HFFc6 (cell line): ENCODE measurements at places on chromosomes 1 and 21.

DNA sequence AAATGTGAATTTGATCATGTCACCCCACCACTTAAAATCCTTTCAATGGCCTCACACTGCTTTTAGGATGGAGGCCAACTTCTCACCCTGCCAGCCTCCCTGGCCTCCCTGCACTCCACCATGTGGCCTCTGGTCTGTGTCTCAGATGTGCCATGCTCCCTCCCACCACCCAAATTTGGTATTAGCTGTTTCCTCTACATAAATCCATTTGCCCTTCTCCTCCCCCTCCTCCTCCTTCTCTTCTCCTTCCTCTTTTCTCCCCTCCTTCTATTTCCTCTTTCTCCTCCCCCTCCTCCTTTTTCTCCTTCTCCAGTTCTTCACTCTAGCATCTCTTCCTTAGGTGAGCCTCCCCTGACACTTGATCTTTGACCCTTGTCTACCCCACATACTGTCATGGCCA is 16.7 kb upstream of the GUCA2B start:
- no peak for DNase-seq

DNA sequence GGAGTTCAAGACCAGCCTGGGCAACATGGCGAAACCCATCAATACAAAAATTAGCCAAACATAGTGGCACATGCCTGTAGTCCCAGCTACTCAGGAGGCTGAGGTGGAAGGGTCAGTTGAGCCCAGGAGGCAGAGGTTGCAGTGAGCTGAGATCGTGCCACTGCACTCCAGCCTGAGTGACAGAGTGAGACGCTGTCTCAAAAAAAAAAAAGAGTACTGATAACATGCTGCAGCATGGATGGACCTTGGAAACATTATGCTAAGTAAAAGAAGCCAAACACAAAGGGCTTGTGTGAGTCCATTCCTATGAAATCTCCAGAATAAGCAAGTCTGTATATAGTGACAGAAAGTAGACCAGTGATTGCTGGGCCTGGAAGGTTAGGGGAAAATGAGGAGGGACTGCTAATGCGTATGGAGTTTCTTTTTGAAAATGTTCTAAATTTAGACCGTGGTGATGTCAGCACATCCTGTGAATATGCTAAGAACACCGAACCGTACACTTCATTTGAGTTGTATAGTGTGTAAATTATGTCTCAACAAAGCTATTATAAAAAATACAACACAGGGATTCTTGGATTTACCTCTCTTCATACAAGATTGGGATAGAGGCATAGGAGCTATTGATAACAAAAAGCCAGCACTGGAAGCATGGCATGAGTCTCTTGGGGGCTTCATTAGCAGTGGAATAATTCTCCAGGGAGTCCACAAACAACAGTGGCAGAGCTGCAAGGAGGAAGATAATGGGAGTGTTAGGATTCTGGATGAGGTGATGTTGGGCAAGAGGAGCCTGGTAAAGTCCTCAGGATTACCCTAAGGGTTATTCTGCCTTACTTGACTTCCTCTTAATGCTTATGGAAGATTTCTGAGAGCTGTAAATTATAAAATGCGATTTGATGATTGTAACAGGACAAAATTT is 73.5 kb downstream of the TTC3 start:
- no peak for DNase-seq

DNA sequence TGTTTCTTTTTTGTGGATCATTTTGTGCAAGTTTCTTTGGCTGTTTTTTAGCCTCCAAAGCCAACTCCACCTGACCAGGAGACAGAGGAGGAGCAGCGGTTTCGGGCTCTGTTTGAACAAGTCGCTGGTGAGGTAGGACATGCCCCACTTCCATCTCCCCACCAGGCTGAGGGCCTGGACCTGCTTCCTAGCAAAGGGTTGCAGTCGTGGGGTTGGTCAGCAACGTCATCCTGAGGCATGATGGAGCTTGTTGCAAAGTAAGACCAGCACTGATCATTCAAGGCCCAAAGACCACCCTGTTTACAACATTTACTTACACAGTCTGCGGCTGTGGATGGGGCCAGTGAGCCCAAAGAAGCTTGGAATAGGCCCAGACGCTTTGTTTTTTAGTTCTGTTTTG is 40.3 kb downstream of the CAPN9 start:
- DNase-seq, result no peak

GRCh38 chr1:203671047-203671446 is 44.4 kb downstream of the ATP2B4 start:
- no peak for DNase-seq

GRCh38 chr21:17250778-17251241 is 262.0 kb upstream of the CXADR start:
- no peak for DNase-seq

DNA sequence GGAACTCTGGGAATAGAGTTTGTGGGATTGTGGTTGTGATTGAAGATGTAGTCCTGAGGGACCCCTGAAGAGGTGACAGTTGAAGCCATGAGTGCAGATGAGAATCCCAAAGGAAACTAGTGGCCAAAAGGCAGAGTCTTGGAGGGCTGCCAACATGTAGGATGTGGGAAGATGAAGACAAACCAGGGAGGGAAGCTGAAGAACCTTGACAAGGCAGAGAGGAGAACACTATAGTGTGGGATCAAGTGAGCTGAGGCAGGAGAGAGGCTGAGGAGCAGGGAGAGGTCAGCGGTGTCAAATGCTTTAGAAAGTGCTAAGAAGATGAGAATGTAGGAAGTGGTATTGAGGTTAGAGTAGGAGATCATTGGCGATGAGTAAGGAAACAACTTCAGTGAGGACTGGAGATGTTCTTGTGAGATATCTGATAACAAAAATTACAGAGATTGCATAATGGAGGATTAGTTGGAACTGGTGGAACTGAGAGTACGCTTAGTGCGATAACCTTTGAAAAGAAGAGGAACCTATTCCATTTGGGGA is 88.5 kb upstream of the VCAM1 start:
- peak; percentile 94 for DNase-seq

DNA sequence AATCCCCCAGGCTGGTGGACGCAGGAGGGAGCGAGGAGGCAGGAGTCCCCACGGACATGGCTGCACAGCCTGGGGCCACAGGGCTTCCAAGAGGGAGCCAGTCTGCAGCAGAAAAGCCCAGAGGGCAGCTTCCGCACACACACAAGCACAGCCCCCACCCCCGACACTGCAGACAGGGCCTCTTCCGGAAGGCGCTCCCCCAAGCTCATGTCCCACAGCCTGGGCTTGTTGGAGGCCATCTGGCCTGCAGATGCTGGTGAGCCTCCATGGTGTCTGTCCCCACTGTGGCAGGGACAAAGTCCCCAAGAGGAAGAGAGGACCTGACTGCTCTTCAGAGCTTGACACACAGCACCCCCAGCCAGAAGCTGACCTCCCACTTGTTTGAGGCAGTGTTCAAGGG is 13.4 kb upstream of the KIAA1614 start:
- DNase-seq, result no peak

DNA sequence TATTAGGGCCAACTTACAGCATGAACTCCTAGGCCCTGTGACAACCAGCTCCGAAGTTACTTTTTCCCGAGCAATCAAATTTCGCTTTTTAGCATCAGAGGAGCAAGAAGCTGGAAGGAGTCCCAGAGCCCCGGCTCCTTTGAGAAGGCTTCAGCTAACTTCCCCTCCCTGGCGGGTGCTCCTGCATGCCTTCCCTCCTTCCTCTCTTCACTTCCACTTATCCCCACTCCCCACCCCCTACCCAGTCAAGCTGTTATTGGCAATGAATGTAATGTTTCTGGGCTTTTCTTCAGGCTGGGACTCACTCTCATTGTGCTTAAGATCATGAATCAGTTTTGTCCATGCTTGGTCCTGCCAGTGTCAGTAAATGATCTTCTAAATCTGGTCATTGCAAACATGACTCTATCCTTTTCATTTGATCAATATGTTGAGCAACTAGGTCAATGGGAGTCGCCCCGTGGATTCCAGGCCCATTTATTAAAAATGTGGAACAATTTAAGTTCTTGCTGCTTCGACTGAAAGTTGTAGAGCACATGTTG is 94.5 kb upstream of the TSPAN2 start:
- DNase-seq, result no peak

DNA sequence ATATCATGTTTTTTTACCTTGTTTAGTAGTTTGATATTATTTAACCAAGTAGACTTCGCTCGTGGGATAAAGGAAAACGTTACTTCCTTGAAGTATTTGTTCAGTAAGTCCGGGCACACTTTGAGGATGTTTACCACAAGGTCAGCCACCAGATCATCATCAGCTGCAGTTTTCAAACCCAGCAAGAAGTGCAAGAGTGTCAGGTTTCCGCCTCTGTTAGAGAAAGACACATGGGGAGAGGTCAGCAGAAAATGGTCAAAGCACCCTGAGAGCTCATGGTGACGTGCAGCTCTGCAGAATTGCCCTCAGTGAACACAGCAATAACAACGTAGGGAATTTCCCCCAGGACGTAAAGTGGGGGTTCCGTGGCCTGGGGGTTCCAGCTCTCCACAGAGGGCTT is 24.4 kb downstream of the URB1 start:
- DNase-seq, result no peak

DNA sequence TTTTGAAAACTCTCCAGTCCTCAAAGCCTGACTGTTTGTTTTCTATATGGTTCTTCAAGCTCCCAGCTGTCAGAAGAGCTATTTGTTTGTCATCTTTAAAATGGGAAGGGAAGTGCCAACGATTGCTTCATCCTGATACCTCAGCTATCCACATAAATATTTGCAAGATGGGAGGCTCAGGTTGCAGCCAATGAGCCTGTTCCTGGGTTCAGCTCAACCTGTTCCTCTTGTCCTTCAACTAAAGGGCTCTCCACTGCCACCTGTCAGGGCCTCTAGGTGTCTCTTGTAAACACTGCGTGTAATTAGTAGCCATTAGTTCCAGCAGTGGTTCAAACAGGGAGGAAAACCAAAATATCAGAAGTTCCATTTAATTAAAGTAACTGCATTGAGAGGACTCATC is 445.1 kb downstream of the AJAP1 start:
- no peak for DNase-seq

GRCh38 chr1:203673550-203674411 is 47.1 kb downstream of the ATP2B4 start:
- DNase-seq, result peak; percentile 96

DNA sequence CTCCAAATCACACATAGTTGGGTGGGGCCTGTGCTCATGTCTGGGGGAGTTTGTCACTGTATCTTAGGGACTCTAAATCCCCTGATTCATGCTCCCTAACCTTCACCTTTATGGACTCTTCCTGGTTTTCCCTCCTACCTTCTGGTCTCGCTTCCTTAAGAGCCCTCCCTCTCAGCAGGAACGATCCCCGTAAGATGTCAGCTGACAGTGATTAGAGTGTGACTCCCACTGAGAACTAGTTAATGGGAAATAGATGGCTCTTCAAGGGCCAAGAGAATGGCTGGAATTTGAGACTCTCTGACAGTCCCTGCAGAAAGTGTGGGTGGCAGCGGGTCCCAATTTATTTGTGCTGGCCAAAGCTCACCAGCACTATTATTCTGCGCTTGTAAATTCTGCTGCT is 22.0 kb downstream of the LYPD8 start:
- no peak for DNase-seq

DNA sequence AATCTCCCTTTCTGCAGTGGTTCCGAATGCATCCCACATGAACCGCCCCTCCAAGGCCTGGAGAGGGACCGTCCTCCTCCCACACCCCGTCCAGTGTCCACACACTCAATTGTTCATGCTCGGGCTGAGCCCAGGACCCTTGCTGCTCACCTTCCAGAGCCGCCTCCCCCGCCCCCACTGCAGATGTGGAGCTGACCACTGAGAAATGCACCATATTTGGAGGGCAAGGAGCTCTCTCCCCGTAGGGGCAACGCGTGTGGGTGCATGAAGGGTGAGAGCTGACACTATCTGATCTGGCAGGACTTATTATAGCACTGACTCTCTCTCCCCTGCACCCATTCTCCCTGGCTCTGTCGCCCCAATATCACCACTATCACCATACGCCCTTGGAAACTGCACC is 4.0 kb upstream of the S100A3 start:
- DNase-seq, result no peak

GRCh38 chr1:42089246-42089645 is 64.0 kb upstream of the GUCA2B start:
- no peak for DNase-seq

DNA sequence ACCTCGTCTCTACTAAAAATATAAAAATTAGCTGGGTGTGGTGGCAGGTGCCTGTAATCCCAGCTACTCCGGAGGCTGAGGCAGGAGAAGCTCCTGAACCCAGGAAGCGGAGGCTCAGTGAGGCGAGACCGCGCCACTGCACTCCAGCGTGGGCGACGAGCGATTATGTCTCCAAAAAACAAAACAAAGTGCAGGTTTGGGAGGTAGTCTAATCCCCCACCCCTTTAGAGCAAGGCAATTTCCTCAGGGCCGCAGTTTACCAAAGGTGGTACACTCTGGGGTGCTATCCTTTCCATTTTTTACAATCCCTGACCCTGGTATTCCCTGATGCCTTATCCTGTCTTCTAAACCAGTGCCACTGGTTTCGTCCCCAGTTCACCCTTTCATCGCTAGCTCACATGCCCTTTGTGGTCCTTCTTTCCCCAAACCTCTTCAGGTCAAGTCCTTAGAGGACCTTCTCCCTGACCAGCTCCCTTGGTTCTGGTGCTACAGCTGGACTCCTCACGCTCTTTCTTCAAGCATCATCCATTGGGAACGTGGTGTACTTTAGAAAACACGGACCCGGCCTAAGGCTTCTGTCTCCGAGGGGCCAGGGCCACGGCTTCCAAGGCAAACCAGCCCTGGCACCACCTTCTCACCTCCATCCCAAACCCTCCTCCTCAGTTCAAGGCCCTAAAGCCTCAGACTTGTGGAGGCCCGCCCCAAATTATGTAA is 873 bp downstream of the IFT25 start:
- DNase-seq, result no peak

DNA sequence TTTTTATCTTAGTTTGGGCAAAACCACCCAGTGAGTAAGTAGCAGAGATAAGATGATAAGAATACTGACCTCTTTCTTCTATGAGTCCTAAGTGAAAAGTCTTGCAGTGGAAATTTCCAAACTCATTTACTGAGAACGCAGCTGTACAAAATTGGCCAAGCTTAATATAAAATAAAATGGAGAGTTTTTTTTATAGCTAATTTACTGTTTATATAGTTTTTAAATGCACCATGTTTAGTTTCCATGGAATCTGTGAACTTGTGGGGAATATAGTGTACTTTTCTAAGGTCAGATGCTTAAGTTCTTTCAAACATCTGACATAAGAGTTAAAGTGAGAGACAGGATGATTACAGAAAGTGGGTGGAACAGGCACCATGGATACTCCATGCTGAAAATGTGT is 833.5 kb downstream of the ADGRL2 start:
- DNase-seq, result no peak

DNA sequence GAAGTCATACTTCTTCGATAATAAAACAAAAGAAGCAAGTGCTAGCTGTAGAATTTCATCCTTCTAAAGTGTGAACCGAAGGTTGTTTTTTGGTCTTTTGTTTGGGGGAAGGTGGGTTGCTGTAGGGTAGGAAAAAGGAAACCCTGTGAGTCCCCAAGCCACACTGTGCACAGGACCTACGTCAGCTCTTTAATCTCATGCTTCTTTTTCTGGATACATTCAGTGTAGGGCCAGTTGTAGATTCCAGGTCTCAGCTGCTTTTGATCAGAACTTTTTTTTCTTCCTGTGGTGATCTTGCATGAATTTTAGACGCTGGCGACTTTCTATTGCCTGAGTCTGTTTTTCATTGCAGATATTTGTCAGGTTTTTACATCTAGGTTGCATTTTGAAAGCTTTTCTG is 40.2 kb downstream of the BCL9 start:
- DNase-seq, result no peak
